ENCODE measurements at places on chromosomes 4 and X. TPM values are rescaled to one million over a fixed set of nuclear protein-coding genes. Genes with fewer than 3 reads are reported as not detected.
A peak's percentile ranks its signal among the peaks of the same experiment; 100 is the strongest.

The MAGEA1 gene
- not detected for total RNA-seq

The LIMCH1 gene
- 4.7 TPM for total RNA-seq

The RXFP1 gene
- 0.24 TPM for total RNA-seq

The UGT2B17 gene
- 561 TPM for total RNA-seq

The TSPAN7 gene
- total RNA-seq: 91.5 TPM

The SH3D19 gene
- total RNA-seq: 75.5 TPM

DNA sequence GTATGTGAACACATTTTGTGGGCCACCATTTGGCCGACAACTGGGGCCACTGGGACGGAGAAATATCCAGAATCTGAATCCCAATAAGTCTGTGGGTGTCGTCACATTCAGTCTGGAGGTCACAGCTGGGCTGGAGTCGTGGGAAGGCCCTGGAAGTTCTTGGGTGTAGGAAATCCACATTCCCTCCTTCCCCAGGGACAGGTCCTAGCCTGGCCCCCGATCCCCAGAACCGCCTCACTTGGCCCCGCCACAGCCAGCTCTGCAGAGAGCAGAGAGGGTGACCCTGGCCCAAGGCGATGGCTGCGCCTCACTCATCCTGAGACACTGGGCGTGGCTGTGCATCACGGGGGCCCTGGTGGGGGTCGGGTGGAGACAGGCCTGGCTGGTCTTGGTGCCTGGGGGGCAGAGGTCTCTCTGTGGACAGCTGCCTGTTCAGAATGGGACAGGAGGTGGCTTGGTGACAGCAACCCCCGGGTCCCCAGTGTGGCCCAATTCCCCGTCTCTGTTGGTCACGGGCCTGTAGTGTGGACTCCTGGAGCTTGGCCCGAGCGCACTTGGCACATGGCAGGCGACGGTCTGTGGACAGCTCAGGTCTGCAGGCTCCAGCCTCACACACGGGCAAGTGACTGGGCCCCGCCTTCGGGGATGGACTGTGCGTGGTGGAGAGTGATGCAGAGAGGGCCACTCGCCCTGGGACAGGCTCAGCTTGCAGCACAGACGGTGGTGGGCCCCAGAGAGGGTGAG, 16.4 kb downstream of the DOK7 start:
- H3K36me3 ChIP-seq: no peaks in the 10 kb centered on the region
- H3K27ac ChIP-seq: no peak overlapping the region
- no peak overlapping the region for H3K4me3 ChIP-seq

DNA sequence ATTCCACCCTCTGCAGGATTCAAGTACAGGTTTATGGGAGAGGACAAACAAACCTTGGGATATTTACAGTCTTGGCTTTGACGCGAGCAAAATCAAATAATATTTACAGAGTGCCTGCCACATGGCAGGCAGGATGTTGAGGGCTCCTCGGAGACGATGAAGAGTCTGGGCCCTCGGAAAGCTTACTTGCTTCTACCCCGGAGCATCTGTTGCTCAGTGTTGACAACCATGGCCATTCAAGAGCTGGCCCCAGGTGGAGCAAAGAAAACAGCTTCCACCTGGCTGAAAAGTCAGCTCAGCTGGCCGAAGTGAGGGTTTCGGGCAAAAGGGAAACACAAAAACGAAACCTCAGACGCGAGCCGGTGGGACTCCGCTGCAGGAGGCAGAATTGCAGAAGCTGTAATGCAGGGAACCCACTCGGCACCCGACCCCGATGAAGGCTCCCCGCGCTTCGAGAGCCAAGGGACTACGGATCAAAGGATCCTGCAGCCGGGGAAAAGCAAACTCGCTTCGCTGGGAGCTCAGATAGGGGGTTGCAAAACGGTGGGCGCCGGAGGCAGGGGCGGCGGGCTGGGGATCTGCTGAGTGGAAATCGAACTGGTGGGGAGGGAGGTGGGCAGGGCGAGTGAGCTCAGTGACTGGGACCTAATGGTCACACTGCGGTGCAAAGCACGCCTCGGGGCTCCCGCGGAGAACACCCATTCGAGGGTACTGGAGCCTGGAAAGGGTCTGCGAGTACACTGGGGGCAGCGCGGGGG, 805 bp downstream of the ATP8A1 start:
- peak overlapping the region; percentile 88 for H3K27ac ChIP-seq
- no peaks in the 10 kb centered on the region for H3K27me3 ChIP-seq
- DNase-seq: peak; percentile 55
- H3K4me1 ChIP-seq: peaks cover 3% of the 10 kb centered on the region
- H3K4me3 ChIP-seq: peak overlapping the region; percentile 82

DNA sequence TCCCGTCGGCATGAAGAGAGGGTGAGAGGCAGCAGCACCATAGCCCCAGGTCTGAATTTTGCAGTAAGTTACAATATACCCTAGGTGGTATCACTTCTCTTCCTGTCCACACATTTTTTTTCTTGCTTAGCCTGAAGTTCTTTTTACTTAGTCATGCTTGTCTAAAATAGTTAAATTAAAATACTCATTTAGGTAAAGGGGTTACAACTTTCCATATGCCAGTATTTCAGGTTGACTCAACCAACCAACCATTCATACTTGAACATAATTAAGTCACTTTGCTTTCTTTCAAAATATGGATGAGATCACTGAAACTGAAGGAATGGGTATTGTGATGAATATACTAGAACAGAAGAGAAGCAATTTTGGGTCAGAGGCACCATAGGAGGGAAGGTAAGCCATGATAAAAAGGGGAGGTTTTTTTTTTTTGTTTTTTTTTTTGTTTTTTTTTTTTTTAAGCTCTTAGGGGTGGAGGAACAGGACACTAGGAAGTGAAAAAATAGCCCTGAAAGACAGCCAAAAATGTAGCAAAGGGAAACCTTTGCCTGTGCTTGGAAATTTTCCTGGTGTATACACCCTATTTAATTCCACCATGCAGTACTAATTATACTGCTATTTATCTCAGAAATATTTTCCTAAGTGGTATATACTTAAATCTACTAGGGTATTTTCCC, 41.8 kb downstream of the RPS6KA3 start:
- H3K4me1 ChIP-seq: no peaks in the 10 kb centered on the region
- no peak overlapping the region for H3K27ac ChIP-seq
- no peaks in the 10 kb centered on the region for H3K27me3 ChIP-seq
- no peak for DNase-seq
- no peak overlapping the region for H3K4me3 ChIP-seq
- no peaks in the 10 kb centered on the region for H3K36me3 ChIP-seq

GRCh38 chrX:148380650-148381561, 119.5 kb upstream of the AFF2 start:
- no peaks in the 10 kb centered on the region for H3K36me3 ChIP-seq
- H3K27me3 ChIP-seq: no peaks in the 10 kb centered on the region
- no peaks in the 10 kb centered on the region for H3K4me1 ChIP-seq

GRCh38 chr4:72568959-72569718, at the start of gene ADAMTS3:
Gene ADAMTS3 (minus strand): TSS chr4:72569221. CDS start chr4:72568762, 459 bp downstream.
- no peaks in the 10 kb centered on the region for H3K4me1 ChIP-seq
- H3K4me3 ChIP-seq: peak within 1 kb of the TSS; percentile 41
- H3K27me3 ChIP-seq: peaks cover 9% of the 10 kb centered on the region
- H3K36me3 ChIP-seq: no peaks in the 10 kb centered on the region

DNA sequence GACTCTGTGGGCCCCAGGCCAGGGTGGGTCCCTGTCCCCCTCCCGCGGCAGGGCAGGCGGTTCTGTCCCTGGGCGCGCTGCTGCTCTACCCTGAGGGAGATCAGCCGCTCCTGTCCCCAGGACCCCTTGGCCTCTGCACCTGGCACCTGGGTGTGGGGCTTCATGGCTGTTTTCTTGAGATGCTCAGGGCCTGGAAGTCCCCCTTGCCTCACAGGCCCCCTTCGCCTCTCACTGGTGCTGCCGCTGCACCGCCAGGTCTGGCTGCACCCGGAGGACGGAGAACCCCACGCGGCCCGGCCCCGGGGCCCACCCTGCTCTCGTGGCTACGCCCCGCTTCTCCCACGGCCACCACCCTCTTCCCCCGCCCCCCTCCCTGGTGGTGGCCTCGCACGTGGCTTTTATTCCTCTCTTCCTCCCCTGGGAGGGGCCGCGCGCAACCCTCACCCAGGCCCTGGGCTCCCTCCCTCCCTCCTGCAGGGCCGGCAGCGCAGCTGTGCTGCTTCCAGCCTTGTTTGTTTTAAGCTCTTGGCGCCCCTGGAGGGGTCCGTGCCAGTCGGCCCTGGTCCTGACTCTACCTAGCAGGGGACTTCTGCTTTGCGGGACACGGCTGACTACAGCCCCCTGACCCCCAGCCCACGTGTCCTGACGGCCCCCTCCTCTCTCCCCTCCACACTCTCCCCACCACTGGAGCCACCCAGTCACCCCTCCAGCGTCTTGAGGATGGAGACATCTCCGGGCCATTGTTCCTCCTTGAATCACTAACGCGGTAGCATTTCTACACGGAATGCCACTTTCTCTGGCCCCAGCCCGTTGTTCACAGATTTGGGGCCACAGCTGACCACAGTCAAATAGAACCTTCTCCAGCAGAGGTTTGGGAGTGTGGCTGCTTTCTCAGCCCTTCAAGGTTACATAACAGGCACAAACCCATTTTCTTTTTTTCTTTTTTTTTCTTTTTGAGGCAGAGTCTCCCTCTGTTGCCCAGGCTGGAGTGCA, 20.6 kb upstream of the CLDN24 start:
- no peaks in the 10 kb centered on the region for H3K27me3 ChIP-seq
- H3K4me3 ChIP-seq: no peak overlapping the region
- DNase-seq: no peak
- H3K27ac ChIP-seq: no peak overlapping the region

DNA sequence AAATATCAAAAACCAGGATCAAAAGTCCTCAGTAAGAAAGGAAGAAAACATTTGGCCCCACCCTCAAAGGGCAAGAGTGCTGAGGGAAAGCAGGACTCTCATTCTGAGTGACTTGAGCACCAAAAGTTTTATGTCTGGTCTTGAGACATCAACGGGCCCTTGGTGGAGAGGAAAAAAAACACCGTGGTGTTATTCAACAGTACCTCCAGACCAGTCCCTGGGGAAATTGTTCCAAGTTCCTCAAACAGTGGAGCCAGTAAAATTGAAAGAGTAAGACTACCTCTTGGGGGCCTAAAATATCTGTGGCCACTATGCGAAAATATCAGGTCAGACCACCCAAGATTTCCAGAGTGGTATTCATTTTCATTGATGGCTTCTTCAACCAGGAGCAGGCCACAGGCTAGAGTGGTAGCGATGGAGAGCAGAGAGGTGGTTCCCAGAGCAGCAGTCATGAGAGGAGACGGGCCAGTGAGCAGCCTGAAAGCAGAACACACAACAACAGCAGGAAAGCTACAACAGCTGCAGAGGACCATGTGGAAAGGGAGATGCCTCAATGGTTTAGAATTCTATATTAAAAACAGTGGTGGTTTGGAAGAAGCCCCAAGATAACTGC, 63.7 kb upstream of the RPL34 start:
- no peak overlapping the region for H3K27ac ChIP-seq
- no peak overlapping the region for H3K4me3 ChIP-seq
- H3K27me3 ChIP-seq: no peaks in the 10 kb centered on the region
- no peaks in the 10 kb centered on the region for H3K36me3 ChIP-seq
- H3K4me1 ChIP-seq: no peaks in the 10 kb centered on the region

- H3K27ac ChIP-seq: no peak overlapping the region
- H3K27me3 ChIP-seq: no peaks in the 10 kb centered on the region
- H3K4me3 ChIP-seq: no peak overlapping the region
- no peak for DNase-seq
These were observed 105.9 kb upstream of the ADRA2C start for GRCh38 chr4:3660086-3660927.

DNA sequence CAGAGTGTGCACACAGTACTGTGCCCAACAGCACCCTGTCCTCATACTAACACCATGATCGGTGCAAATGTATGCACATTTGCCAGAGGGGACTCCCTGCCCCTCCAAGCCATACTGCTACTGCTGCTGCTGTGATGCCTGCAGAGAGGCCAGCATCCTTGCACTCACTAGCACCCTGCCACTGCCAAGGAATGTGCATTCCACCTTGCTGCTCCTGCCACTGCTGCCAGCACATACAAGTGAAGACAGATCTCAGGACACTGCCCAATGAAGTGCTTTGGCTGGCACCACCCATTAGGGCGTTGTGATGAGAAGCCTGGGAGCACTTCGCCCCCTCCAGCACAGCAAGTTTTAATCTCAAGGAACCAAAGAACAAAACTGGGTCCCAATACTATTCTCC, 146.3 kb upstream of the DMD start:
- no peaks in the 10 kb centered on the region for H3K27me3 ChIP-seq
- H3K36me3 ChIP-seq: no peaks in the 10 kb centered on the region
- no peak overlapping the region for H3K4me3 ChIP-seq
- DNase-seq: no peak

DNA sequence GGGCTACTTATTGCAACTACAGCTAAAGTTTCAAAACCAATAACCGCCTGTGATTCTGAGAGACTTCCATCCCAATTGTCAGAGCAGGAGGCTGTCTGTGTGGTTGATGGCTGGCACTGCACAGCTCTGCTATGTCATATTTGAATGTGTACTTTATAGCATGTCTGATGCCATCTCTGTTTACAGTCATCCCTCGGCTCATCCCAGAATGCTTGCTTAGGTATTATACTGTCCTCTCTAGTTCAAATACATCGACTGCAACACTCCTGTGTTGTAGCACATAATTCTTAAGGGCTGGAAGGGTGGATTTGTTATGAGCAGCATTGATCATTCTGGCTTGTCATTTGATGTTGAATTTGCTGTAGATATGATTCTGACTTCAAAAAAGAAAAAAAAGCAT, 1617.5 kb upstream of the TENM3 start:
- H3K36me3 ChIP-seq: no peaks in the 10 kb centered on the region
- no peak overlapping the region for H3K27ac ChIP-seq
- no peak overlapping the region for H3K4me3 ChIP-seq
- DNase-seq: no peak
- no peaks in the 10 kb centered on the region for H3K4me1 ChIP-seq
- H3K27me3 ChIP-seq: no peaks in the 10 kb centered on the region

- no peak for DNase-seq
- H3K27ac ChIP-seq: no peak overlapping the region
- no peaks in the 10 kb centered on the region for H3K4me1 ChIP-seq
- H3K27me3 ChIP-seq: no peaks in the 10 kb centered on the region
These were observed 96.0 kb downstream of the TENM3 start for GRCh38 chr4:182339221-182339641.

DNA sequence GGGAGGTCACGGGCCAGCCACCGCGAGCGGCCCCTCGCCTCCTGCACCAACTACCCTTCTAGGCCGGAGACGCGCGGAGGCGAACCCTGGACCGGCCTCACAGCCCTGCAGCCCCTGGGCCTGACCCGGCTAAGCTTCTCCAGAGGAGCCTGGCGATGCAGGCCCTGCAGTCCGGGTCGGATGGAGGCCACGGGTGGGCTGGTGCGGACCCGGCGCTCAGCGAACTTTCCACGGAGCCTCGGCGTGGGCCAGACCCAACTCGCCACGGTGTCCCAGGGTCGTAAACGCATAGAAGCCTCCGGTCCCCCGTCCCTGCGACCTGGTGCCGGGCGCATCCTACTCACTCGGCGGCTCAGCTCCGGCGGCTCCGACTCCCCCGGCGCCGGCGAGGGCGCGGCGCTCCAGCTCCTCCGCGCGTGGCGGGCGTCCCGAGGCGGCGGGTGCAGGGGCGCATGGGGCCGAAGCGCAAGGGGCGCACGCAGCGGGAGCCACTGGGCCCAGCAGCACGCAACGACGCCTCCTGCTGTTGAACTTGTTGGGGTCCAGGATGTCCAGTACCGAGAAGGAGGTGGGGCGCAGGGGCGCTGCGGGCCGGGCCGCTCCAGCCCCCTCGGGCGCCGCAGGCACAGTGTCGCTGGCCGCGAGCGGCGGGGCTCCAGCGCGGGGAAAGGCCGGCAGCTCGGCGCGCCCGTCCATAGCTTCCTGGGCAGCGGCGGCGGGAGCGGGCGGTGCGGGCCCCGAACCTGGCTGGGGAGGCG, 427 bp downstream of the NKX1-1 start:
- H3K4me3 ChIP-seq: no peak overlapping the region
- no peaks in the 10 kb centered on the region for H3K36me3 ChIP-seq
- peak; percentile 14 for DNase-seq
- H3K27me3 ChIP-seq: peaks cover 91% of the 10 kb centered on the region

Data from colonic mucosa (tissue), 4 donors.